ENCODE measurements at places on chromosomes 4 and X. TPM values are rescaled to one million over a fixed set of nuclear protein-coding genes. Genes with fewer than 3 reads are reported as not detected.

NLRP2B gene
- total RNA-seq: under 0.01 TPM

NXF2B gene
- total RNA-seq: not detected

CENPVL1 gene
- not detected for total RNA-seq

BRS3 gene
- not detected for total RNA-seq

CENPE gene
- total RNA-seq: 2.1 TPM

FLNA gene
- 2,009 TPM for total RNA-seq

ZNF595 gene
- 7.6 TPM for total RNA-seq

VCX gene
- total RNA-seq: not detected

NXF2 gene
- total RNA-seq: not detected

CRLF2 gene
- not detected for total RNA-seq

HAUS7 gene
- 7.5 TPM for total RNA-seq

IL1RAPL1 gene
- 0.46 TPM for total RNA-seq

SLC4A4 gene
- total RNA-seq: 25.9 TPM

NPY2R gene
- total RNA-seq: not detected

PTTG2 gene
- total RNA-seq: not detected

FHIP1A gene
- total RNA-seq: 0.43 TPM

CWH43 gene
- total RNA-seq: not detected

ASIC5 gene
- not detected for total RNA-seq

KDR gene
- 0.28 TPM for total RNA-seq

EMCN gene
- total RNA-seq: under 0.01 TPM

SLC38A5 gene
- total RNA-seq: 40.4 TPM

TMEM255A gene
- total RNA-seq: not detected

SMIM14 gene
- 33.7 TPM for total RNA-seq

MCF2 gene
- total RNA-seq: not detected

ADAM29 gene
- total RNA-seq: under 0.01 TPM

GEMIN8 gene
- total RNA-seq: 21.2 TPM

MAGEA3 gene
- not detected for total RNA-seq

ARSJ gene
- total RNA-seq: 22.9 TPM

GLOD5 gene
- total RNA-seq: not detected

PABPC5 gene
- total RNA-seq: 1.1 TPM

ATP1B4 gene
- total RNA-seq: not detected
